Activated gamma-delta T cell (primary cell): ENCODE measurements at places on chromosomes 5 and 9.

DNA sequence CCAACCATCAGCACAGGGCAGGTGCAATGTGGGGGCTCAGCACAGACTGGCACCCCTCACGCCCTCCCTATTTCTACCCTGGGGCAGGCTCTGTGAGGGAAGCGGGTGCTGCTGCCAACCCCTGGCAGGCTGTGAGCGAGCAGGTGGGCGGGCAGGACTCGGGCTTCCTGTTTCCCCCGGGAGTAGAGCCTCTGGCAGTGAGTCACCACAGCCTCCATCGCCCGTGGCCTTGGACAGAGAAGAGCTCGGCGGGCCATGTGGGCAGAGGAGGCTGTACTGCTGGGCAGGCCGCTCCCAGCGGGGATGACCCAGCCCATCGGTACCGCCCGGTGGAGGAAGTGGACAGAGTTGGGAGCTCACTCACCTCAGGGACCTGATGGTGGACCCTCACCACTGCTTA, 16.6 kb downstream of the KCNT1 start:
- no peak for DNase-seq

- DNase-seq = no peak
Measured at GRCh38 chr5:148905541-148905940, 79.1 kb downstream of the ADRB2 start.

DNA sequence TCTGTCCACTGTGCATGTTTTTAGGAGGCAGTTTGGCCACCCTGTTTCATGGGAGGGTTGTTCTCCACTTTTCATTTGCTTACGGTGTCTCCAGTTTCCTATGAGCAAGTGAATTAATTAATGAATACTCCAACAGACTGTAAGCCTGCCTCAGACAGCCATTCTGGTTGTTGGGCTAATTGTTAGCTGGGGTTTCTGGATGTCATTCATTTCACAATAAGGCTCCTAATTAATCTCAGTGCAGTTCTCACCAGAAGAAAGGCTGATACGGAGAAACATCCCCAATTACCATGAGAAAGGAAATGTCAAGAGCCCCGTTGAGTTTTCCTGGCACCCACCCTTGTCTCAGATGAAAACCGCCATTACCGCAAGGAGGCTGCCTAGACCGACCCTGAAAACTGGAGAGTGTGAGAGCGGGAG, 75.8 kb downstream of the MAP1B start:
- no peak for DNase-seq

GRCh38 chr5:22504411-22504810, 348.7 kb downstream of the CDH12 start:
- no peak for DNase-seq

- DNase-seq = no peak
Measured at GRCh38 chr5:79536193-79536906, 22.4 kb upstream of the HOMER1 start.

GRCh38 chr5:153088538-153088937, 401.9 kb upstream of the GRIA1 start:
- no peak for DNase-seq

- no peak for DNase-seq
Measured at GRCh38 chr5:155595791-155596190, 582.2 kb downstream of the KIF4B start.

- no peak for DNase-seq
Measured at GRCh38 chr5:154189256-154189818, 1.2 kb upstream of the GALNT10 start.

- DNase-seq = no peak
Measured at GRCh38 chr9:21110708-21111576, 30.7 kb downstream of the IFNW1 start.

- DNase-seq = no peak
Measured at GRCh38 chr9:136947028-136947891, 2.2 kb downstream of the C8G start.

DNA sequence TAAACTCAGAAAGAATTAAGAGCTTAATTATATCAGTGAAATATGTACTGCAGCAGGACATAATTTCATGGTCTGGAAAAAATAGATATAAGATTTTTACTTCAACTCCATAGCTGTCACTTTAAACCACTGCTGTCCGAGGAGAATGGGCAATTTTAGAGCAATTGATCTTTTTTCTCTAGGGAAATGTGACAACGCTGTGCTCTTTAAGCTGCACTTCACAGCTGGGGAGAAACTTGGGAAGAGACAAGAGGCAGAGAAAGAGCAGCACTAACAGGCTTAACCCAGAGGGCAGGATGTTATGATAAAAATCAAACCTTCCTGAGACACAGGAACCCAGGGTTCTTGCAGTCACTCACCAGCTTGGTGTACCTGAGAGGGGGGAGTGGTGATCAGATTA, 92.0 kb downstream of the SPOCK1 start:
- no peak for DNase-seq

DNA sequence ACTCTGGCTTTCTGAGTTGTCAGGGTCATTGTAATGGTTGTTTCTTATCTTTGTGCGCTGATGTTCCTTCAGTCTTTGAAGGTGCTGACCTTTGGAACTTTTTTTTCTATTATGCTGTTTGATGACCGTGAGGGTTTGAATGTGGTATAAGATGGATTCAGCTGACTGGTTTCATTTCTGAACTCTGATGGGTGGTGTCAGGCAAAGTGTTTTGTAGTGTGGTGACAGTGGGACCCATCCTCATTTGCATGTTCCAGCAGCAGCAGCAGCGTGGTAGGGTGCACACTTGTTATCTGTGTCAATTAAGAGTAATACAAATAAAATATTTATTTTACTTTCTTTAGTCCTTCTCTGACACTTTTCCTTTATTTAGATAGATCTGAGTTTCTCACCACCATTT, 227.7 kb upstream of the PRR16 start:
- DNase-seq = no peak

DNA sequence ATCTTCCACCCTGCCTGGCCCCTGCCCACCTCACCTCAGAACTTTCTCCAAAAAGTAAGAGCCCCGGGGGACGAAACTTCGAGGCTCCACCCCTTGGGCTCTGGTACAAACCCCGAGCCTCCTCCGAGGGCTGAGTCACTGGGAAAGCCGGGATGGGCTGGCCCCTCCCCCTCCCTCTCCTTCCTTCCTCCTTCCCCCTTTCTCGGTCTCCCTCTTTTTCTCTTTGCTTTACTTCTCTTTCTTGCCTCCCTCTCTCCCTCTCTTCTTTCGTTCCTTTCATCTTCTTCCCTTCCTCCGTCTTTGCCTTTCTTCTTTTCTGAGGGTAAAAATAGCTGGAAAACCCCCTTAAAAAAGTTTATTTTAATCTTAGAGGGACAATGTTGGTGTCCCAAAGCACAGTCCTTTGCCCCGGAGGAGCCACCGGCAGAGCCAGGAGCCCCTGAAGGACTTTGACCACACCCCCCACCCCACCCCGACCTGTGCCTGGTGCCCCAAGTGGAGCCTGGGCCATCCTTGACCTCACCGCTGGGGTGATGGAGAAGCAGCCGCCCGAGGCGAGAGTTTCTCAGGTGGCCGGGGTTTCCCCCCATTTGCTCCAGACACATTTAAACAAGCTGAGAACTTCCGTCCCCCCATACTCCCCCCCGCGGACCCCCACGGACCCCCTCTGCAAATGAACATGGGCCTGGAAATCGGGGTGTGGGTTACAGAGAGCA, 5.7 kb upstream of the NOTCH1 start:
- DNase-seq = no peak

DNA sequence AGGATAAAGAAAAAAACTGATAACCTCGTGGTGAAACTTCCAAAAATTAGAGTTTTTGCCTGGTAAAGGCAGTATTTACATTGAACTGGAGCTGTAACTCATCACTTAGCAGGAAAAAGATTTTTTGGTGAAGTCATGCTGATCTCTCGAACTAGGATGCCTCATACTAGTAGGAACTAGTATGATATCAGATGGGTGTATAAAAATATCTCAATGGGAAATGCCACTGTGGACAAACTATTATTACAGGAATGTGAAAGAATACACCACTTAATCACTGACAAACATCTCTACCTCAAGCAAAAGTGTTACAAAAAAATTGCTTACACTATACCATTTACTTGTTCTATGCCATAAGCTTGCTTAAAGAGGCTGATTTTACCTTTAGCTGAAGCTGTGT, 28.4 kb downstream of the RFX3 start:
- no peak for DNase-seq

- DNase-seq = no peak
Measured at GRCh38 chr5:31133488-31133887, 60.0 kb upstream of the CDH6 start.
